ENCODE measurements at places on chromosomes 11 and 22. TPM values are rescaled to one million over a fixed set of nuclear protein-coding genes. Genes with fewer than 3 reads are reported as not detected.
A peak's percentile ranks its signal among the peaks of the same experiment; 100 is the strongest.

GRCh38 chr22:39479254-39479653, 22.4 kb downstream of the MGAT3 start:
- DNase-seq: no peak

GRCh38 chr11:17750013-17750800, 15.6 kb downstream of the KCNC1 start:
- no peak for DNase-seq

DNA sequence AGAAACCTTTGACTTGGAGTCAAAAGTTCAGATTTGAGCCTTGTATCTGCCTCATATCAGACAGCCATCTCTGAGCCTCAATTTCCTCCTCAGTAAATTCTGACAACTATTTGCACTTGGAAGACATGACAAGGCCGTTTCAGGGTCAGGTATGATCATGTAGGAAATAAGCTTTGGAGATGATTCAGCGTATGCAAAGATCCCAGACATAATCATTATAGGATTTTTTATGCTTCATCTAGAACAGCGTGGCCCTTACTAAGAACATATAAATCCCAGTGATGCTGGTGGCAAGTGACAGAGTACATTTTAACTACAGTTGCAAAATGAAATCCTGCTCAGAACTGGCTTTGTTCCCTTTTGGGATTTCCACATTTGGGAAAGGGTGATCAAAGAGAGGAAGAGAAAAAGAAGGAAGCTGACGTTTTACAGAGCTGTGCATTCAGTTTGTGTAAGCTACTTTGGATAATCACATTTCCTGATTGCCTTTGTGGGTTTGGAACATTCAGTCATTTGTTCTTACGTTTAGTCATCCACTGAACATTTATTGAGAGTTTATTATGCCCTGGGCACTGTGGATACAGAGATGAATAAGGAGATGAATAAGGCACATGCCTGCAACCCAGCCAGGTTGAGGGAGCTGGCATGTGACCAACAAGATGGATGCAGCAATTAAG, 81.9 kb upstream of the HEPHL1 start:
- peak; percentile 57 for DNase-seq

- DNase-seq: peak; percentile 54
Measured at GRCh38 chr11:45899448-45900174, 7.5 kb downstream of the FREY1 start.

The VWCE gene
- 4.5 TPM for total RNA-seq

DNA sequence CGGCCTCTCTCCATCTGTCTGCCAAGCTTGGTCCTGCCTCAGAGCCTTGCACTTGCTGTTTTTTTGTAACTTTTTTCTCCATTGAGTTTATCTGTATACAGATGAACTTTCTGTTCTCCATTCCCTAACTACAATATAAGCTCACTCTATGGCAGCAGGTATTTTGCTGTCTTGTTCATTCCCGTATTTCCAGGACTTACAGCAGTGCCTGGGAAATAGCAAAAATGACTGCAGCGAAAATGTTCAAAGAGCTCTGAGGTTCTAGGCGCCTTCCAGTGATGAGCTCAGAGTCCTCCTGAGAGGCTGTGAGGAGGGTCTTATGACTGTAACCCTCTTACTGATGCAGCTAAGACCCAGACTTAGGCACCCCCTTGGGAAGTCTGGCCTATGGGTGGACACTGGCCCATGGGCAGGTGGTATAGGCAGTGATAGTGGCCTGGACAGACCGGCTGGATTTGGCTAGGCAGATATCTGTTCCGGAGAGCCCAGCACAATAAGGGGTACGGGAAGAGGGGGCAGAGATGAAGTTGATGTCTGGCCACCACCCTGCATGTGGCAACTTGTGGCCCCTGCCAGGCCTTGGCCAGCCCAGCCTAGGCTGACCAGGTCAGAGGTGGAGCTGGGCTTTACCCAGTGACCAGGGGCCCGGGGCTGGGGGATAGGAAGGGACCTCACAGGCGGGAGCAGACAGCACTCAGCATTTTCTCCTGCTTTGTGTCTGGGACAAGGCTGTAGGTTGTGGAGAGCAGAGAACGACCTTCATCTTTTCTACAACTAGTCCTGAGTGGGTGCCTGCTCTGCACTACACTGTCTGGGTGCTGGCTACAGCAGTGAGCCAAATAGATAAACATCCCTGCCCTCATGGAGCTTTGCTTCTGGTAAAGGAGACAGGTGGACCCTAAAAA, 4.6 kb downstream of the ATF4 start:
- DNase-seq: no peak

DNA sequence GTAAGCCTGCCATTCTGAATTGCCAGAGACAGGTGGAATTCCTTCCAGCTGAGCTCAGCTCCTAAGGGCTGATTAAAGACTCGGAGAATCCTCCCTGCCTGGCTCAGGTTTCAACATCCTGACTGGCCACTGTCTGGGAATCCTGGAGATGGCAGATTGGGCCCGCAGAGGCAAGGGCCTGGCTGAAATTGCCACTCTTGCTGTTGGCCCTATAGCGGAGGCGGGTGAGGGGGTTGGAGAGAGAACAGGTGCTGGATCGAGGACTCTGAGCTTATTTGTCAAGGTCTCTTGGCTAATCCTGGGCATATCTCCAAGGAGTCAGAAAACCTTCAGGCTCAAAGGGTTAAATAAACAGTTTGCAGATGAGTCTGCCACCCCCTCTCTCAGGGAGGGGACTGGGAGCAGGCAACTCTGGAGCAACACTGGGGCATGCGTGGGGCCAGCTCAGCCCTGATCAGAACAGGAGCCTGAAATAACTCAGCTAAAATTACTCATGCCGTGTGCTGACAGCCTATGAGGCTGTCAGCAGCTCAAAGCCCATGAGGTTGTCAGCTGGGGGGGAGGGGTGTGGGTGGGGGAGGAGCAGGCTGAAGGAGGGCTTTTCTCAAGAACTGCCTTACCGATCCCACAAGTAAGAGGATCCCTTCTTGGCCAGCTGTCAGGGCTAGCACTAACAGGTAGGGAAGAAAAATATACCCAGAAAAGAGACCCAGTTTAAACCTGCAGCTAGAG, 14.7 kb upstream of the MFRP start:
- DNase-seq: peak; percentile 97

The ANGPTL5 gene
- total RNA-seq: not detected

DNA sequence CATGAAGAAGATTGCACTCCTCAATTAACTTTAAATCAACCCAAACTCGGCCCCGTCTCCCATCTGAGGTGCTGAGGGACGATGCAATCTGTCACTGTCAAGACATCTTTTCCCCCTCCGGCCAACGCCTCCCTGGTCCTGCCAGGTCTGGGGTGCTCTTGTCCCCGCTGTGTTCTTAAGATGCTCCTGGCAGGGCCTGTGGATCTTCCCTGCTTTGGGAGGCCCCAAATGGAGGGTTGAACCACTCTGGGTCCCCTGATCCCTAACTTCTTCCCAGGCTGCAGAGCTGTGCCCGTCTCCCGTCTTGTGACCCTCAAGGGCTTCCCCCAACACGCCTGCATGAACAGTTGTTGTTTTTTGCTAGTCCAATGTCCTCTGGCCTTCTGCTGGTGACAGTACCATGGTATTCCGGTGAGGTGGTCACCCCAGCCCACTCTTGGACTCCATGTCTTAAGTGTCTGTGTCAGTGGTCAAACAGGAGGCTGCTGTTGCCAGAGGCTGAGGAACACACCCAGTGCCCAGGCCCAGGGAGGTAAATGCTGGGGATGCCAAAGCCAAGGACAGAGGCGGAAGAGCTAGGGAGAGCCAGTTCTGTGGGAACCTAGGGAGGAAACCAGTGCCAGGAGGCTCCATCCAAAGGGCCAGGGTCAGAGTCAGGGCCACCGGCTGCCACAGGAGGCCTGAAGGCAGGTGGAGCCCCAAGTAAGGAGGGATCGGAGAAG, 70.6 kb upstream of the SHANK2 start:
- DNase-seq: no peak

The ASCC2 gene
- total RNA-seq: 29.8 TPM

The APOL2 gene
- total RNA-seq: 157 TPM

The FGF4 gene
- total RNA-seq: not detected

GRCh38 chr11:125514336-125515101, 18.5 kb upstream of the FEZ1 start:
- DNase-seq: peak; percentile 47

The POU2F3 gene
- 0.05 TPM for total RNA-seq

GRCh38 chr11:133966921-133967598, 10.3 kb upstream of the IGSF9B start:
- no peak for DNase-seq

The SAA4 gene
- 7.5 TPM for total RNA-seq

DNA sequence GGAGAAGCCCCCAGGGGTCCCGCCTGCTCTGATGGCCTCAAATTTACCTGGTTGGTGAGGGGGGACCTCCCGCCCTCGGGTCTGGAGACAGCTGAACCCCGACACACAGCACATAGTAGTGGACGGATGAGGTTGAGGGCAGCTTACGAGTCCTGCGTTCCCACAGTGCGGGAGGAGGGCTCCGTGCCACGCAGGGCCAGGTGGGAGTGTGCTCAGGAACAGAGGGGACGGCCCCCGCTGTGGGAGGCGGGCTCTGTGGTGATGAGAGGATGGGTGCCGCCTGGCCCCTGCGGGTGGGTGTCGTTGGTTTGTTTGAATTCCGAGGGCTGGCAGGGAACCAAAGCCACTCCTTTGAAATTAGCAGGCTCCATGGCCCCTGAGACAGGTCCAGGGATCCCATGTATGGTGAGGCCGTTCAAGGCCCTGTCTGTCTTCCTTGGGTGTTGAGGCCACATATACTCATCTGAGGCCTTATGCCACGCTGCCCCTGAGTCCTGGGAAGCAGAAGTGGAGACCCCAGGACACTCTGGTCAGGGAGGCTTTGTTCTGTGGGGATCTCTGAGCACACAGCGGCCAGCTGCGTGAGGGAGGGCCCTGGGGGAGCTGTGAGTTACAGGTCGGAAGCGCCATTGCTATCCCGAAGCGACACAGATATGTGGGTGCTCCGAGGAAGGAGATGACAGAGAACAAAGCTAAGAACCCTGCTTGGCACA, 21.9 kb downstream of the NADSYN1 start:
- DNase-seq: no peak

- DNase-seq: no peak
Measured at GRCh38 chr11:127620671-127621070, 620.1 kb upstream of the KIRREL3 start.

- DNase-seq: peak; percentile 5
Measured at GRCh38 chr22:26259510-26259909, 90.2 kb downstream of the SEZ6L start.

The MRPL11 gene
- total RNA-seq: 52.4 TPM

- no peak for DNase-seq
Measured at GRCh38 chr11:6269994-6270393, 10.4 kb downstream of the CCKBR start.

The GGTLC2 gene
- not detected for total RNA-seq

GRCh38 chr11:106172386-106172991, 95.0 kb downstream of the AASDHPPT start:
- DNase-seq: no peak

- peak; percentile 85 for DNase-seq
Measured at GRCh38 chr11:10325277-10326011, 20.6 kb downstream of the ADM start.

DNA sequence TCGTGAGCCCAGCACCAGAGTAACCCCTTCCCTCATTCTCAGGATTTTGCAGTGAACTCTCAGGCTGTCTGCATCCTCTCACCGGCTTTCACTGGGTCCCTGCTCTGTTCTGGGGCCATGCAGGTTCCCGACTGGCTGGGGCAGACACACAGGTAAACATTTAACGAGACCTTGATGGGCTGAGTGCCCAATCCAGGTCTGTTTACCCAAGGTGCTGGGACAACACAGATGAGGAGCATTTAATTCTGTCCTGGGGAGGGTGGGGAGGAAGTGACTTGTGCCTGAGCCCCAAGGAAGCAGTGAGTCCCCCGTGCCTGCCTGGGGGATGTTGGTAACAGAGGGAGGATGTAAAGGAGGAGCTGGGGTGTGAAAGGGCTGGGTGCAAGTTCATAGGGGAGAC, 4.4 kb downstream of the BIK start:
- no peak for DNase-seq

The ZBTB16 gene
- 53.7 TPM for total RNA-seq

- peak; percentile 32 for DNase-seq
Measured at GRCh38 chr11:58829786-58830185, 14.7 kb downstream of the GLYATL2 start.

The APOBEC3B gene
- total RNA-seq: 0.15 TPM

DNA sequence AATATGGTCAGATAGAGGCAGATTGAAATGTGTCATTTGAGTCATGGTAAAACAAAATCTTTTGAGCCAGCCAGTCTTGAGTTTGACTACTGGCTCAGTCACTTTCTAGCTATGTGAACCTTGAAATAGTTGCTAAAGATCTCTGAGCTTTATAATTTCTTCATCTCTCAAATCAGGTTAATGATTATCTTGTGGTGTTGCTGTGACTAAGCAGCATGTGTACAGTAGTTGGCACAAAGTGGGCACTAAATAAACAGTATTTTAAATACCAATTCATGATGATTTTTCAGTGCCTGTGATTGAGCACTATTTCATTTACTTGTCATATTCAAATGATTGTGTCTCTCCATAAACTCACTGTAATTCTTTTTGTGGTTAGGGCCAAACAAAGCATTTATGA, 70.8 kb downstream of the RAB38 start:
- peak; percentile 99 for DNase-seq

DNA sequence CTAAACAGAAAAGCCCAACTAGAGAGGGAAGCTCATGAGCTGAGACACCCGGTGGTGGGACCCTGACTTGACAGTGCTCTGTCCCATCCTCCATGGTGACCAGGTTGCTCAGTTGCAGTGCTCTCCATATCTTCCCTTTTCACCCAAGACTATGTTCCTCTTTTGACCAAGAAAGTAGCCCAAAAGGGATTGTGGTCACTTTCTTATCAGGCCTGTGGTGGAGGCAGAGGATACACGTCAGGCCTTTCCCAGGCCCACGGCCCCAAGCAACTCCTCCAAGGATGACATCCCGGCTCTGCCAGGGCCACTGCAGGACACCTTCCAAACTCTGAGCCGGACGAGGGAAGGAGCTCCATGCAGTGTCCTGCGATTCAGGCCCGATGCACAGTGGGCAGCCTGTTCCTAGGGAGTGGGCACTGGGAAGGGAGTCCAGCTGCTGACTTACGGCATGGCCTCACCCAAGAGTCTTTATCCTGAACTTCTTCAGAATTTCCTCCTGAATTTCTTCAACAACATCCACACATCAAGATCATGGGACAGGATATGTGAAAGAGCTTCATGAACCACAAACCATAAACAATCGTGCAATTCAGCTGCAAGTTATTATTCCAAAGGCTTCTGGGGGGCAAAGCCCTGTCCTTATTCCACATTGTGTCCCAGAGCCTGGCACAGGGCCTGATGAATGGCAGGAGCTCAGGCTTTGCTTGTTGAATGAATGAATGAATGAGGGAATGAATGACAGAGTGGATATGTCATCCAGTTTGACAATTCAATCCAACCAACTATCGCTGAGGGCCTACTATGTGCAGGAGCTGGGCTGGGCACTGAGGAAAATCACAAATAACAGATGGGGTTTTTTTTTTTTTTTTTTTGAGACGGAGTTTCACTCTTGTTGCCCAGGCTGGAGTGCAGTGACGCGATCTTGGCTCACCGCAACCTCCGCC, 36.0 kb upstream of the MYH9 start:
- no peak for DNase-seq

All from renal cortical epithelial cell (primary cell).